CD4-positive, alpha-beta T cell treated with Interleukin-2 at 100 ng/mL for 4 hours (primary cell): ENCODE measurements at places on chromosomes 16 and 17.
A peak's percentile ranks its signal among the peaks of the same experiment; 100 is the strongest.

DNA sequence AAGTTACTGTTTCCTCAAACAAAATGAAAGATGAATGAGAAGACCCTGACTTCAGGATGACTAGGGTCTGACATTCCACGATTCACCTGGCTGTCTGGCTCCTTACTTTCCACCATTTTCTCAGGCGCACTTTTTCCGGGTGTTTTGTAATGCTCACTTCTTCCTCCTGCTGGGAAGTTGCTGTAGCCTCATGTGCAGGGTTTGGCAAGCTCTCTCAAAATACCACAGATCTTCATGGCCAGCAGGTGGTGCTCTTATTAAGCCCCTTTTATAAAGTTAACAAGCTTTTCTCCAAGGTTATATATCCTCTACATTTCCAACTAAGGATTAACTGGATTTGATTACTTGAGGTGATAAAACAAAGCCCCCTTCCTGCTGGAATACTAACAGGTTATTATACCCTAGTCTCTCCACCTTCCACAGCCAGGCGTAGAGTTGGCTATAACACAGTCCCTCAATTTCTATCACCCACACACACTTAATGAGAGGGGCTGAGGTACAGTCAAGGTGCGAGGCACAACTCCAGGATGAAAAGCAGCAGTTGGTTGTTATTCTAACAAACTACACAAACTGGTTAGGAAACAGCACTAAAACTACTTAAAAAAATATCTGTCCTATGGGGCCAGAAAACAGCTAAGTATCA, 45.4 kb downstream of the STH start:
- peak; percentile 66 for DNase-seq

DNA sequence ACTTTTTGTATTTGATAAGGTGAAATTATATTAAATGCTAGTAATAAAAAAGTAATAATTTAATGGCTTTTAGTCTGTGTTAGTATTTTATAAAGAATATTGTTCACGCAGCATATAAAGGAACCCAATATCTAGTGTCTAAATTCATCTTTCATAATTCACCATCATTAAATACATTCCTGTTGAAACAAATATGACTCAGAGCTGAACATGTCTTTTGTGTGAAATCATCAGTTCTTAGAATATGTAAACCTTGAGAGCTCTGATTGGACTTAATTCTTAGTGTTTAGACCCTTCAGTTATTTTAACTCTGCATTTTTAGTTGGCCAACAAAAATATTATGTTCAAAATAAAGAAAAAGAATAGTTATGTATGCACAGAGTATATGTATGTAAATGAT, 71.8 kb downstream of the ABHD15 start:
- no peak for DNase-seq

DNA sequence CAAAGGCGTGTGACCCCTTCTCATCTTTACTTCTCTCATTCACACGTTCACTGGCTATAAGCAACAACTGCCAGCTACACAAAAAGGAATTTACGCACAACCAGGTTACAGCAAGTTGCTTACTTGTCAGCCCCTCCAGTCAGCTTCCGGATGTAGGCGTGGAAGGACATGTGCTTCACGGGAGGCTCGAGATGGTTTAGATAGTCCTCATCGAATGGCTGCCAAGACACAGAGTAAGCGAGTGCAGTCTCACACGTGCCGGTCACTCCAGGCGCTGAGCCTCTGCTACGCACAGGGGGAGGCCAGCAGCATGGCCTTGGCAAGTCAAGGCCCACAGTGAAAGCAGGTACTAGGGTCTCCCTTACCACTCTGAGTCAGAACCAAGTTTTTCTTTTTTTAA, 28.3 kb downstream of the NPLOC4 start:
- no peak for DNase-seq

- DNase-seq: no peak
Measured at GRCh38 chr17:15942207-15942833, 2.6 kb upstream of the ADORA2B start.

DNA sequence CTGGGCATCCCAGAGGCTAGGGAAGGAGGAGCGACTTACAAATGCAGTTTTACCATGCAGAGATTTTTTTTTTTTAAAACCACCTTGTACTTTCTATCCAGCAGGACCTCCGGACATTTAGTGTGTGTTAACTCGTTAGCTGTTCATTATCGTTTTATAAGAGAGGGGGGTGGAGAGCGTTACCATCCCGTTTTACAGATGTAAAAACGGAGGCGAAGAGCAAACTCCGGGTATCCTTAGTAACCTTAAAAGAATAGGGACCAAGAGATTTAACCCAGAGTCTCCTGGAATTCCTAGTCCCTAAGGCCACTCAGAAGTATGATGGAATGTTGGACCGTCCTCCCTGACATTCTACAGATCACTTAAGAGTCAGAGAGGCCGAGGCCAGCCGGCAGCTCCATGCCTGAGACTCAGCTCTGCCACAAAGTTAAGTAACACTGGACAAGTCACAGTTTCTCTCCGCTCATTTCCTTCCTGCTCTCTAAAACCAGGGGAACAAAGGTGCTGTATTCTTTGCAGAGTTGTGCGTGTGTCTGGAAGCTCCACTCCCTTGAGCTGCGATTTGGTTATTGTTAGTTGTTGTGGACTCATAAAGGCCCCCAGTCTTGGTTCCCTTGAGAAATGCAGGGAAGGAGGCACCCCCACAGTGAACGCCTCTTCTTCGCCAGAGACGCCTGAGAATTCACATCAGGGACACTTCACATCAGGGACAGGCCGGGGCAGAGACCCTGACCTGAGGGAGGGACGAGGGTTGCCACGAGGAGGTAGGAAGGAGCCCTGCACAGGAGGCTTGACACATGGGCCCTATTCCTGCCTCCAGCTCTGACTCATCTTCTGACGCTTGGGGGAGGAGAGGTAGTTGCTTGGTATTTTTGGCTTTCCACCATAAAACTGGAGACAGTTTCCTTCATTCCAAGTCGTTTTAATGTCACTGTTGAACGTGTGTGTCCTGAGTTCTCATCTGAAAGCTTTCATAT, 1.2 kb downstream of the DUSP14 start:
- DNase-seq: no peak

- DNase-seq: no peak
Measured at GRCh38 chr17:50762177-50762576, 5.1 kb downstream of the ANKRD40CL start.

GRCh38 chr17:38656959-38657823, 17.6 kb downstream of the EPOP start:
- no peak for DNase-seq
